MG63 (cell line): ENCODE measurements at places on chromosomes 1 and 21. TPM values are rescaled to one million over a fixed set of nuclear protein-coding genes. Genes with fewer than 3 reads are reported as not detected.

The KRTAP21-3 gene
- total RNA-seq: not detected in 2 replicates

The TRPM2 gene
- 0.13 TPM in 1 of 2 replicates, not detected in the other for total RNA-seq

The SLFNL1 gene
- not detected in 2 replicates for total RNA-seq

The LCE6A gene
- not detected in 2 replicates for total RNA-seq

The FAM78B gene
- 0.30 TPM in 1 of 2 replicates, not detected in the other for total RNA-seq

The CCDC190 gene
- not detected in 2 replicates for total RNA-seq
